ENCODE measurements at places on chromosomes 5 and 9.
A peak's percentile ranks its signal among the peaks of the same experiment; 100 is the strongest.

DNA sequence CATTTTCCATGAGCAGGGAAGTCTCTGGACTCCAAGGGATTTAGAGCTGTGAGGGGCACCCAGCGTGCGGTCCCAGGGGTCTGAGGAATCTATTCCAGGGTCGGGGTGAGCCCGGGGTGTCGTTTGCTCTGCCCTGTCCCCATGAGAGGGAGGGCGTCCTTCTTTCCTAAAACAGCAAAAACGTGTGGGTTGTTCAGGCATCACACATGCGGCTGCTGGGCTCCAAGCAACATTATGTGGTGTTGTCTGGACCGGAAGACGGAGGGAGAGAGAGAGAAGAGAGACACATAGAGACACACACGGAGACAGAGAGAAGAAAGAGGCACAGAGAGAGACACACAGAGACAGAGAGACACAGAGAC lies 42.7 kb upstream of the COL5A1 start:
- DNase-seq: no peak

DNA sequence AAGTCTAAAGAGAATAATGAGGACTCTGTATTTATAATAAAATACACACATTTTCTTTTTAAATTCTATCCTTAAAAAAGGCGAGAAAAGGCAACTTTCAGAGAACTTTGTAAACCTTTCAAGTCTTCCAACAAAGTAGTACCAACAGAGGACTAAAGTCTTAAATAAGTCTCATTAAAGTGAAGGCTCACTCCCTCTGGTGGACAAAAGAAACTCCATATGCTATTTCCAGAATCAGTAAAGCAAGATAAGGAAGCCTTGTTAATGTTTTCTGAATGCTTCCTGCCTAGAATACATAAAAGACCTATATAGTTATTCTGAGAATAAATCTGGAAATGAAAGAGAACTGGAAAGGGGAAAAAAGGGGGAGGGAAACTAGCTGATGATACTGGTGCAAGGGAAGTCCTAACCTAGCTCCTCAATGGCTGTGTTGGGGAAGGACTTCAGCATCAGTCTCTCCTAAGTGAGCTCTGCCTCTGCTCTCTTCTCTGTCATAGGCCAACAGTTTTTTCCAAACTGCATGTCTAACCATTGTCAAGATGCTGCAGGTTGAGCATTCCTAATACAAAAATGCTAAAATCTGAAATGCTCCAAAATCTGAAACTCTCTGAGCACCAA lies 7.2 kb downstream of the HMGCS1 start:
- DNase-seq: peak; percentile 44

GRCh38 chr9:85602742-85603141 lies 139.0 kb downstream of the AGTPBP1 start:
- DNase-seq: no peak

- no peak for DNase-seq
These were observed 11.6 kb downstream of the ABL1 start for GRCh38 chr9:130846487-130847305.

- peak; percentile 29 for DNase-seq
These were observed at the start of gene CXCL14 for GRCh38 chr5:135578685-135579341. CXCL14 (minus strand) TSS chr5:135578991; CDS start chr5:135578778, 213 bp downstream.

DNA sequence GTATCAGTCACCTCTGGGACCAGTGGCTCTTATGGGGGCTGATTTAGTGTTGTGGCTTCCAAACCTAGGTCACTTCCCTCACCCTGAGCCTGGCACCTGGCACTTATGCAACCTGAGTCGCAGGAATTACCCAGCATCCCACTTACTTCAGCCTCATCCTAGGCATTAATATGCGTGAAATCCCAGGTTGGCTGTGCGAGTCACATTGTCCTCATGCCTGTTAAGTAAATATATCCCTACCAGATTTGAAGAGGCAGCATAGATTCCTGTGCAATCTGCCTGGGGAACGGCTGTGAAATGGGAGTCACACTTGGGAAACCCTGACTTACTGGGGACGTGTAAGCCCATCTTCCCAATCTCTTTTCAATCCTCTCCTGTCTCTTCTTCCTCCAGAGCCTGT lies 42.7 kb upstream of the AKNA start:
- DNase-seq: no peak
